ENCODE measurements at places on chromosomes 5 and 9.

DNA sequence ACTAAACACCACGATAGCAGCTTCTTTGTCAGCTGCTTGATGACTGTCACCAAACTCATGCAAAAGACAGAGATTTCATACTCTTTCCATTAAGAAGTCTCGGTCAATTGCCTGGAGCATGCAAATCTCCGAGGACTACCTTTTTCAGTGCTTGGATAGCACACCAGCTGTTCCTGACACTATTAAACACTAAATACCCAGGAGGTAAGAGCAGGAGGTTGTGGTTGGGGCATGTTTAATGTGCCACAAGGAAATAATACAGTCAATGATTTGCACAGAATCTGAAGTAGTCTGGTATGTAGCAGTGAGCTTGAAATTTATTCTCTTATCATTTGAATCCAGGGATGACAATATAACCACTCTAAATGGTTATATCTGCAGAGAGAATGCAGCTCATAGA, 996.2 kb downstream of the CDH12 start:
- no peak overlapping the region for H3K27ac ChIP-seq
- H3K36me3 ChIP-seq, result no peaks in the 10 kb centered on the region
- no peaks in the 10 kb centered on the region for H3K4me1 ChIP-seq
- H3K4me3 ChIP-seq, result no peak overlapping the region
- DNase-seq, result no peak

- no peak for DNase-seq
- no peak overlapping the region for H3K27ac ChIP-seq
- no peaks in the 10 kb centered on the region for H3K4me1 ChIP-seq
- H3K27me3 ChIP-seq, result peaks cover 57% of the 10 kb centered on the region
- H3K36me3 ChIP-seq, result no peaks in the 10 kb centered on the region
These were observed 10.7 kb upstream of the SLC6A7 start for GRCh38 chr5:150179019-150179620.

DNA sequence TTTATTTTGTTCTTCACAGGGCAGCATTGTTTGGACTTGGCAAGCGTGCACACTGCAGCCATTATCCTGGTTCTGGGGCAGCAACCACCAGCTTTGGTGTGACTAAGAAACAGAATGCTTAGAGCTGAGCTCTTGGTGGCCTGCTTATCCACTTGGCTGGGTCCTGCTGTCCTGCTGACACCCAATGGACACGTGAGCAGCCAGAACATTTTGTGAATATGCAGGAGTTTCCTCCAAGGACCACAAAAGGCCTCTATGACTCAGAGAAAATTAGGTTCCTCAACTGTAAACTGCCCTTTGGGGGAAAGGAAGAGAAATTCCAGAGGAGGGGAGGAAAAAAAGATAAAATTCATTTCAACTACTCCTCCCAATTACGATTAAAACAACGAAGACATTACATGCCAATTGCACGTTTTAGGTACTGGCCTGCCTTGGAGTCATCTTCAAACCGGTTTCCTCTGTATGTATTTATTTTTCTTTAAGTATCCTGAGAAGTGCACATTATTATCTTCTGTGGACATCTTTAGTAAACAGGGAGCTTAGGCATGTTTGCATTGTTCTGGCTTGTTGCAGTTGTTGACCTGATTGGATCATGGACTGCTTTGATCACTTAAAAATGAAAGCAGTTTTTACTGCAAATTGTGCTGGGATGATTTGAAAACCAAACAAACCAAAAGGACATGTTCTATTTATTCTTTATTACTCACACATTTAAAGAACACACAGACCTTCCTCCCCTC, 82.3 kb upstream of the TLE4 start:
- no peaks in the 10 kb centered on the region for H3K4me1 ChIP-seq
- DNase-seq, result no peak
- no peak overlapping the region for H3K27ac ChIP-seq

GRCh38 chr5:87010736-87011135, 256.9 kb upstream of the RASA1 start:
- no peak for DNase-seq
- H3K4me3 ChIP-seq, result no peak overlapping the region
- H3K27ac ChIP-seq, result no peak overlapping the region
- H3K36me3 ChIP-seq, result no peaks in the 10 kb centered on the region
- H3K27me3 ChIP-seq, result no peaks in the 10 kb centered on the region
- H3K4me1 ChIP-seq, result peaks cover 14% of the 10 kb centered on the region

- no peak overlapping the region for H3K27ac ChIP-seq
- peaks cover 20% of the 10 kb centered on the region for H3K27me3 ChIP-seq
- no peaks in the 10 kb centered on the region for H3K36me3 ChIP-seq
These were observed 29.2 kb upstream of the PANK3 start for GRCh38 chr5:168608386-168608785.

Data from Calu3 (cell line).